ENCODE measurements at places on chromosomes 2 and 18.

- no peak for DNase-seq
These were observed 185.9 kb downstream of the PDE1A start for GRCh38 chr2:182240862-182241371.

- no peak for DNase-seq
These were observed 134.6 kb upstream of the KLHL29 start for GRCh38 chr2:23250371-23250770.

- no peak for DNase-seq
These were observed 27.9 kb upstream of the GREB1 start for GRCh38 chr2:11505652-11506610.

- DNase-seq = no peak
These were observed 43.4 kb downstream of the KCNF1 start for GRCh38 chr2:10954856-10955818.

- no peak for DNase-seq
These were observed 18.3 kb upstream of the ACYP2 start for GRCh38 chr2:54097124-54097523.

DNA sequence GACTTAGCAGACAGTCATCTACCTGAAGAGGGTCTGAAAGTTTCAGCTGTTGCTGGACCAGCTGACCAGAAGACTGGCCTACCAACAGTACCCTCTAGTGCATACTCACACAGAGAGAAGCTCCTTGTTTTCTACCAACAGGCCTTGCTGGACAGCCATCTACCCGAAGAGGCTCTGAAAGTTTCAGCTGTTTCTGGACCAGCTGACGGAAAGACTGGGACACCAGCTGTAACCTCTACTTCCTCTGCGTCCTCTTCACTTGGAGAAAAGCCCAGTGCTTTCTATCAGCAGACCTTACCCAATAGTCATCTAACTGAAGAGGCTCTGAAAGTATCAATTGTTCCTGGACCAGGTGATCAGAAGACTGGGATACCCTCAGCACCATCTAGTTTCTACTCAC lies 63.2 kb downstream of the ALMS1 start:
- no peak for DNase-seq

- DNase-seq = no peak
These were observed 6.0 kb downstream of the RSAD2 start for GRCh38 chr2:6883448-6884122.

DNA sequence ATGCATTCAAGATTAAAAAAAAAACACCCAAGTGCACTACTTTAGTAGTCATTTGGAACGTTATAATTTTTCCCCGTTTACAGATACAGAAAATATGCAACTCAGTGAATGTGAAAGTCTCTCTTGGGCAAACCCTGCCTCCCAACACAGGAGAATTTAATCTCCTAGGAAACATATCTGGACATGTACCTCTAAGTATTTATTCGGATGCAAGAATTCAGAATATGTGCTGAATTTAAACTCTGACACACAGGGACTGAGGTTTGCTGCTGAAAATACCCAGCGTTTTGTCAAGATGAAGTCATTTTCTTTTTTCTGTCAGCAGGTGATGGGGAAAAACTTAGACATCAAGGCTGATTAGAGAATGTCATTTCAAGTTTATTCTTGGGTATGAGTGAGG lies 105.4 kb downstream of the ACKR3 start:
- no peak for DNase-seq

- no peak for DNase-seq
These were observed 323.6 kb downstream of the PAX3 start for GRCh38 chr2:221975151-221975550.

DNA sequence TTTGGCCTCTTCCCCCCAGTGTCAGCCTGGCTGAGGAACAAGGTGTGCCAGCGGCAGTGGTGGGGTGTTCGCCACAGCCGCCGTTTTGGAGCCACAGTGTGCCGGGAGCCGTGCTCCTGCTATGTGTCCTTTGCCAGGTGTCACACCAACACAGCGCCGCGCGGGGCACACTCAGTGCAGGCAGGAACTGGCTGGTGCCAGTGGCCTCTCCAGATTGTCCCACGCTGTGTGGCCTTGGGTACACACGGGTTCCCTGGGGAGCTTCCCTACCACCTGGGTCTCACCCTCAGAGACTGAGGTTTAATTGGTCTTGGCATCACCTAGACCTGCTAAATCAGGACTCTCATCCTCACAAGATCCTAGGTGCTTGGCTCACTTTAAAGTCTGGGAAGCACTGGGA lies 171.6 kb downstream of the LDLRAD4 start:
- no peak for DNase-seq

GRCh38 chr2:53510401-53510800 lies 257.2 kb upstream of the CHAC2 start:
- DNase-seq = no peak

GRCh38 chr2:162004031-162004430 lies 70.0 kb downstream of the DPP4 start:
- no peak for DNase-seq

DNA sequence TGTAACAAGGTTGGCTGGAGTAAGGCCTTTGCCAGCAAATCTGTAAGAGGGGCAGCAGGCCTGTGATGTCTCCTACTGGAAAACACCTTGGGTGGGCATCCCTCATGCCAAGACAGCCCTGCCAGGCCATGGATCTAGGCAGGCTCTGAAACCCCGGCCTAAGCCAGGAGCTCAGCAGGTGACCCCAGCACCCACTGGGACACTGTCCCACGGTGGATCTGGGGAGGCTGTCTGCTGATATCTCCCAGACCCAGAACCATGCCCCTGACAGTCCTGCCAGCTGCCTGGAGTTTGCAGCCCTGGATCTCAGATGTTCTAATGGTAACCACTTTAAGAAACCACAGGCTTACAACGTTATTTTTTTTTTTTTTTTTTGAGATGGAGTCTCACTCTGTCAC lies 117.7 kb downstream of the ZNF516 start:
- no peak for DNase-seq

GRCh38 chr2:11597538-11598225 lies 63.8 kb downstream of the GREB1 start:
- DNase-seq = no peak

- DNase-seq = no peak
These were observed 119.8 kb upstream of the ARHGAP28 start for GRCh38 chr18:6609666-6610264.

DNA sequence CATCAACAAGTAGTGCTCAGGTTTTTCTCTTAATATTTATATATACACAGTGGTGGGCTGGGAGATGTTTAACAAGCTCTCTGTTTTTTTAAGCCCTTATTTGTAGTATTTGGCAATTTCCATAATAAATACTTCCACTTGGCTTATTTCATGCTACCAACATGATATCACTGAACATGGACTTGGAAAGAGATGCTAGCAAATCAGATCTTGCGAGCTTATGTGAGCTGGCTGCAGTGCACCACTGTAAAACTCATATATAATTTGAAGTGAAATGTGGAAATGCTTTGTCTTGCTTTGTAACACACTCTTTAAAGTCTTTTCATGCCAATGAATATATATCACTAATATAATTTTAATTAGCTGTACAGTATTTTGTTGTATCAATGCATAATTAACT lies 155.7 kb downstream of the ALK start:
- no peak for DNase-seq

DNA sequence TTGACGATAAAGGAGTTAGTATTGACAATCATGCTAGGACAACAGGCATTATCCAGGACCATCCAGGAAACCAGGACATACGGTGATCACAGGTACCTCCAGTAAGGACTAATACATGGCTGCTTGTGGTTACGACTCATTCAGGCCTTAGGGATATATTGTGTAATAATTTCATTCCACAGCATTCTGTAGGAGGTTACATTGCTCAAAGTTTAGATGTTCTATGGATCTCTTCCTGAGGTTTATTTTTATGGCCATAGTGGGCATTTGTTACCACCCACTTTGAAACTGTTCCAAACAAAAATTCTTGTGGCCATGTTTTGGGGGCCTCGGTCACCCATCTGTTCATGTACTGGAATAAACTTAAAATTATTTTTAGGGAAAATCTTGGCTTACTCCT lies 431.6 kb downstream of the METTL4 start:
- no peak for DNase-seq

DNA sequence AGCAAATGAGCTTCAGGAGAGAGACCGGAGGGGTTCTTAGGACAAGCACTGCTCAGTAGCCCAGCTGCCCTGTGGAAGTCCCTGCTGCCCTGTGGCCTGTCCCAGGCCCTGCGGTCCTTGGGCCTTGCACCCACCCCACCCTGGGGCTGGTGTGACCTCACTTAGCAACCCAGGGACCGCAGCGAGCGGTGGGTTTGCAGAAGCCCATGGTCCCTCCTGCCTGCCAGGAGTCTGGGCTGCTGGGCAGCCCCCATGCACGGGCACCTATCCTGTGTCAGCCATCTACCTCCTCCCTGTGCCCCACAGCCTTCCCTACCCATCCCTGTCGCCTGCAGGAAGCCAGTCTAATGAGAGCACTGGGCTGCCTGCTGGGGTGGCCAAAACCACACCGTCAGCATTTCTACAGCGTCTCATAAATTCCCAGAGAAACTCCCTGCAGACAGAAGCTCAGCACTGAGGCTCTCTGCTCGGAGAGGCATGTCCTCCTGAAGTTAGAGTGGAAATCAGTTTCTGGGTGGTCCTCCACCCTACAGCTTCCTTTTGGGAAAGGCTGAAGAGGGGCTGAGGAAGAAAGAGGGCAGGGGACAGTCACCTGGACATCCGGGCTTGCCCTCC lies 231.1 kb upstream of the HS6ST1 start:
- no peak for DNase-seq

GRCh38 chr2:143321994-143322393 lies 192.8 kb downstream of the ARHGAP15 start:
- DNase-seq = no peak

DNA sequence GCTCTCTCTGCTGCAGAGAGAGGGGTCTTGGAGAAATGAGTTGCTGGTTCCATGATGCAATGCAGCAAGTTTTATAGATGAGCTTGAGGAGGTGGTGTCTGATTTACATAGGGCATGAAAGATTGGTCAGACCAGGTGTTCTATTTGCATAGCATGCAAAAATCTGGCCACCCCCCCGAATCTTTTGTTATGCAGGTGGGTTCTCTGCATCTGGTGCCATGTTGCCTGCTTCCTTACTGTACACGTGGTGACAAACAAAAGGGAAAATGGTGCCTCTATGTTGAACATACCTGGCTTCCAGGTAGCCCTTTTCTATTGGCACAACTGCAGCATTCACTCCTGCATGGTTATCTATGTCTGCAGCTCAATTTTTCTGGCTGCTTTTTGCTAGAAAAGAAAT lies 169.4 kb downstream of the GALNT1 start:
- DNase-seq = no peak

DNA sequence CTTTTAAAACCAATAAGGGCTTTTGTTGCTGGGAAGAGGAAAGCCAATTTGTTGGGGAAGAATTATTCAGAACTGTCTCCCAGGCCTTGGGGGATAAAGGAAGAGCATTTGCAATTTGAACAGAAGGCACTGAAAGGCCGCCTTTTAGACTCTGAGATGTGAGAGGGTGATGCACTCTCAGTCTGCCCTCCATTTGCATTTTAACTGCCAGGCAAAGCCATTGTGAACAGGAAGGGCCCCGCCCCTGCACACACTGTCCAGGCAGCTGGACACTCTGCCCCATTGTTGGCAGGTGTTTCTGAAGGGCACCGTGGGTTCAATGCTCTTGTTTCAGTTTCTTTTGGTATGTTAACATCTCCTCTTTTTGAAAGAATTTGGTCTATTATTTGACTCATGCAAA lies 169.5 kb upstream of the COPS8 start:
- DNase-seq = no peak

- no peak for DNase-seq
These were observed 80.5 kb upstream of the OTOF start for GRCh38 chr2:26558271-26559043.

- no peak for DNase-seq
These were observed 62.7 kb upstream of the CD302 start for GRCh38 chr2:159860581-159861310.

DNA sequence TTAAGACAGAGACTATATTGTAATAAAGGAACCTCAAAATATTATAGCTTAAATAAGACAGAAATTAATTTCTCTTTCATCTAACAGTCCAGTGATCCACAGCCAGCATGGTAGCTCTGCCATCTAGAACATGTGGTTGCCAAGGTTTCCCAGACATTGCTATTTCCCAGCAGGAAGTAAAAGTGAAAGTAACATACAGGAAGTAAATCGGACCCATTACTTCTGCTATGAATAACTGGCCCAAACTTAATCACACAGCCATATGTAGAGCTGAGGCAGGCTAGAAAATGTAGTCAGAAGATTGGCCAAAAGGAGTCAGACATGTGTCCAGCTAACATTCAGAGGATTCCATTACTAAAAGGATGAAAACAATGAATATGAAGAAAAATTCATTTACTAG lies 71.0 kb downstream of the NOL4 start:
- DNase-seq = no peak

GRCh38 chr2:212991120-212991519 lies 160.3 kb downstream of the IKZF2 start:
- DNase-seq = no peak

DNA sequence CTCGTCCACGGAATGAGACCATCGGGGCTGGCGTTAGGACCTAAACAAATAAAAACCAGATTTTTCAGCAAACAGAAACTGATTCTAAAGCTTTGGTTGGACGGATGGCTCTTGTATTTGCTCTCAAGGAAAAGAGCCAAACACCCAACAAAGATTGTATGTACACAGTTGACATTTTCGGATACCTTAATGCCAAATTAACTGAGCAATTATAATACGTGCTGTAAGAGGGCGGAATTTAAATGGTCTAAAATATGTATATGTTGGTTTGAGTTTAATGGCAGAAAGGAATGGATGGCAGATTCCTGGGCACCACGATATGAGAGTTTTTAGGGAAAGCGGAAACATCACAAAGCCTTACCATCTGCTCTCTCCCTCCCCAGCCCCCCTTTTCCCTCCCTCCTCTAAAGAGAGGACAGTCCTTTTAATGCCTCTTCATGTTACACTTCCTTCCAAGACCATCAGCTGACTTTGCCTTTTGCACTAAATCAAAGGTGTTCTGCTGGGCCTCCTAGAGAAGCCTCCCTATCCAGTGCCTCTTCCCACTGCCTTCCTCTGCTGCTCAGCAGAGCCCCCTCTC lies 33.3 kb downstream of the STAT1 start:
- DNase-seq = no peak

DNA sequence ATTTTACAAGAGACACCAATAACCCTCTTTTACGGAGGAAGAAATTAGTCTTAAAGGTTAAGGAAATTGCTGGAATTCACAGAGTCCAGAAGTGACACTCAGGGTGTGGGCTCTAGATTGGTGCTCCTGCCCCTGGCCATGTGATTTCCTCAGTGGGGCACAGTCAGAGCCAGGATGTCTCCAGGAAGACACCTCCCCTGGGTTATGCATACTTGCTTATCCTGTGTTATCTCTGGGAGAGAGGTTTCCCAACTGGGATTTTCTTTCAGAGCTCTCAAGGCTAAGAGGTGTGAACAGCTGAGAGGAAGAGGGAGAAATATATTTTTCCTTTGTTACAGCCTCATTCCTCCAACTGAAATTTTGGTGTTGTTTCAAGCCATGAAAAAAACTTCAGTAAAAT lies 125.6 kb upstream of the CELF4 start:
- no peak for DNase-seq

GRCh38 chr2:102792568-102793208 lies 30.9 kb downstream of the TMEM182 start:
- DNase-seq = no peak

- DNase-seq = no peak
These were observed 103.5 kb downstream of the PKP4 start for GRCh38 chr2:158560259-158560658.

Measured in naive thymus-derived CD4-positive, alpha-beta T cell (primary cell).